ENCODE measurements at places on chromosomes 7 and 10. TPM values are rescaled to one million over a fixed set of nuclear protein-coding genes. Genes with fewer than 3 reads are reported as not detected.
A peak's percentile ranks its signal among the peaks of the same experiment; 100 is the strongest.

DNA sequence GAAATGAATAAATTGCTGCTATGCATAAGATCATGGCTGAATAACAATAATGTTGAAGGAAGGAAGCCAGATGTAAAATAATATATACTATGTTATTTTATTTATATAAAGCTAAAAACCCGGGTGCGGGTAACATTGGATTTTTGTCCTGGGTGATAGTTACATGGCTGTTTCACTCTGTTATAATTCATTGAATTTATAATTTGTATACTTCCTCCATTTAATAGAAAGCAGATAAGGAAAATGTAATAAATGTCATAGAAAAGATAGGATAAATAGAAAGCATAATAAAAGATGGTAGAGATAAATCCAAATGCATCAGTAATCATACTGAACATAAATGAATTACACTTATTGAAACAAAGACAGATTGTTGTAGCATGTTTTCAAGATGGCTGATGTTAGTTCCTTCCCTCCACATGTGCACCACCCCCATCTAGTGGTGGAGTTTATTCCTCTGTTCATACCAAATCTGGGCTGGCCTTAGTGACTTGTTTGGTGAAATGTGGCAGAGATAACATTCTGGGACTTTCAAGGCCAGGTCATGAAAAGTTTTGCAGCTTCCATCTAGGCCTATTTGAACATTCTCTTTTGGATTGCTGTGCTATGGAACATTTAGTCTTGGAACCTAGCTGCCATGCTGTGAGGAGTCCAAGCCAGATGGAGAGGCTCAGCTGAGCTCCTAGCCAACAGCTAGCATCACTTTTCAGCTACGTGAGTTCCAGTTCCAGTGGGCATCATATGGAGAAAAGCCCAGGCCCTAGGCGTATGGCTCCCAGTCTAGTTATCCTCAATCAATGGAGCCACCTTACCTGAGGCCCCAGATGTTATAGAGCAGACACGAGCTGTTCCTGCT, 46.9 kb downstream of the AHCYL2 start:
- DNase-seq = peak; percentile 69

GRCh38 chr10:43952760-43953159, 304.1 kb upstream of the ZNF32 start:
- DNase-seq = no peak

DNA sequence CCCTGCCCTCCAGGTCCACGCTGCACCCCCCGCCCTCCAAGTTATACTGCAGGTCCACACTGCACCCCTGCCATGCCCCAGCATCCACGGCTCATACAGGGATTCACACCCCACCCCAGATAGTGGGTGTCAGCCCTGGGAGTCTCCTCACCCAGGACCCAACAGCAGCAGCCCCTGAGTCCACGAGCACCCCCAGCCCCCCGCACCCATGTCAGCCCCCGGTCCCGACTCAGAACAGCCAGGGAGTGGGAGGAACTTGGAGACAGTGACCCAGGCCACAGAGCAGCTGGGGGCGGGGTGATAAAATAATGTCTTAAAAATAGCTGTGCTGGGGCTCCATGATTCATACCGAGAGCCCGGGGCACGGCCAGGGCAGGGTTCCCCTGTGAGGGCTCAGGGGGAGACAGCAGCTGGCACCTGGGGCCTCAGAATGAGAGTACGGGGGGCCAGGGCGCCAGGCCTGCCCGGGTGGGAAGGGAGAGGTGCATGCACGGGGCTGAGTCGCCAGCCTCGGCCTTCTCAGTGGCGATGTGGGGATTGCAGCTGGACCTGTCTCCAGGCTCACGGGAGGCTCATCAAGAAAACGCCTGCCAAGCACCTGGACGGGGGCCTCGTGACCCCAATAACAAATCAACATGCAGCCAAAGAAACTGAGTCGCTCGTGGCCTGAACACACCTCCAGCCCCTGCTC, 29.8 kb downstream of the ADAP1 start:
- peak; percentile 13 for DNase-seq

GRCh38 chr10:27618906-27619305, 114.8 kb downstream of the RAB18 start:
- peak; percentile 42 for DNase-seq

DNA sequence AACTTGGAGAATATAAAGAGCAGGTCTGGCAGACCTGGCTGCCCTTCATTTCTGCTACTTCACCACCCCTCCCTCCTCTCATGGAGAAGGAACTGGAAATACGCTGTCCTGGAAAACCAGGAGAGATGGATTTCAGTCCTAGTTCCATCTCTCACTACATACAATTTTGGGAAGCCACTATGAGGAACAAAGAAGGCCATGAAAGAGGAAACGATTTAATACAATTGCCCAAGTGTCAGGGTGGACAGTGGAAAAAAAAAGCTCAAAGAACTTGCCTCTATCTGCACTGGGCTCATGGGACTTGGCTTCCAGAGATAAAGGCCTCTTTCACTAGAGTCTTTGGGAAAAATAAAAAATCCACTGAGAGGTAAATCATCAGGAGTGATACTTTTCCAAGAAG, 561.7 kb downstream of the KCNMA1 start:
- DNase-seq = no peak

DNA sequence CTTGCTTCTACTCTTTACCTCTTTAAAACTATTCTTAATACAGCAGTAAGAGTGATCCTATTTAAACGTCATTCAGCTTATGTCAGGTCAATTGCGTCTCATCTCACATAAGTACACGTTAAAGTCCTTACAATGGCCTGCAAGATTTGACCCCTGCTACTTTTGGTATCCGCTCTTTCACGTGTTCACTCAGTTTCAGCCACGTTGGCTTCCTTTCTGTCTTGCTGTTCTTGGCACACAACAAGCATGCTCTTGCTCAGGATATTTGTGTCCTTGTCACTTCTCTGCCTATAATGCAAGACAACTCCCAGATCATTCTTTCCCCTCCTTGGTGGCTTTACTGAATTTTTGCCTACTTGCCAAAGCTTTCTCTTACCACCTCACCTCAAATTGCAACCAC, 296.8 kb downstream of the PCLO start:
- no peak for DNase-seq

GRCh38 chr10:48282829-48283228, 8.3 kb upstream of the FRMPD2 start:
- DNase-seq = no peak

DNA sequence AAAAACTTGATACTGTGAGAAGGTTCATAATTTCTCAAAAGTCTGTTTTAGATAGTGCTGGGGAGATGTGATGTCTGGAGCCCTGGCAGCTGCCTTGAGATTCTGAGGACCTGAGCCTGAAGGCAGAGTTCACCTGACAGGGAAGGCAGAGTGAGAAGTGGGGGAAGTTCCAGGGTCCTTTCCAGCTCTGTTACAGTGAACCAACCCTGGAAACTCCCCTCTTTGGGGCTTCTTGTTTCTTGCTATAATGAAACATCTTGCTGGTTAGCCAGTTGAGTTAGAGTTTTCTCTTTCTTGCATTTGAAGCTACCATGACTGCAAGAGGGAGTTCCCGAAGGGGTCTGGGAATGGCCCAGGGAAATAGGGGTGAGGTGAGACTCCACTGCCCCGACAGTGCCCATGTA, 158.9 kb upstream of the TNRC18 start:
- DNase-seq = no peak

DNA sequence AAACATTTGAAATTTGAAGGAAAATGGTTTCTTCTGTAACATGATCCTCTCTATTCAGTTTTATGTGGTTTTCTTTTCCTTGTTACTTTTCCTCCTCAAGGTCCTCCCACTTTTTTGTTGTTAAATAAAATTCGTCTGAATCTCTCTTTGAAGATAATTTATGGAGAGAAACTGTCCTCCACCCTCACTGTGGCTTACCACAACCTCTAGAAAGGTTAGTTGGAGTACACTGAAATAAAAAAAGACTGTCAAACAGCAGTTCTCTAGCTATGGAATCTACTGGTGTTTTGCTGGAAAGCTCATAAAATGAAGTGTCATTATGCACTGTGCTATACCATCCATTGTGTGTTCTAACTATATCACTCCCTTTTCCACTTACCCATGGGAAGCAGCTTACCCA, 189.4 kb downstream of the HDAC9 start:
- peak; percentile 32 for DNase-seq

DNA sequence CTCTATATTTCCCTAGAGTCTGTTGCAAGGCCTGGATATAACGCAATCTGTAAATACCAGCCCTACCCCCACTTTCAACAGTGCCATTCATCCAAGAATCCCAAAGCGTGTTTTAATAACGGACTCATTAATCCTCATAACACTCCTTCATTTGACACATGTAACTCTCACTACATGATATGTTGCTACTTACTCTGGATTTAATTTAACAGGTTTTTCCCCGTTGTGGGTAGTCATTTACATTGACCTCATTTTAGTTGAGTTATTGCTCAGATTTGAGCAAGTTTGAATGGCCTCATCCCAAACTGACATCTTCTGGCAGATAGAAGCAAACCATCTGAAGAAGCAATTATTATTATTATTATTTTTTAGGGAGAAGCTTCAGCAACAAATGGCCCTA, 125.4 kb upstream of the NPVF start:
- DNase-seq = no peak

The MCM10 gene
- total RNA-seq = 8.1 TPM

The MSANTD7 gene
- total RNA-seq = 17.1 TPM

The CRYGN gene
- not detected for total RNA-seq
